ELF-1 (cell line): ENCODE measurements at places on chromosomes 2 and 18.

GRCh38 chr2:5510082-5510481 is 182.1 kb upstream of the SOX11 start:
- DNase-seq = no peak

DNA sequence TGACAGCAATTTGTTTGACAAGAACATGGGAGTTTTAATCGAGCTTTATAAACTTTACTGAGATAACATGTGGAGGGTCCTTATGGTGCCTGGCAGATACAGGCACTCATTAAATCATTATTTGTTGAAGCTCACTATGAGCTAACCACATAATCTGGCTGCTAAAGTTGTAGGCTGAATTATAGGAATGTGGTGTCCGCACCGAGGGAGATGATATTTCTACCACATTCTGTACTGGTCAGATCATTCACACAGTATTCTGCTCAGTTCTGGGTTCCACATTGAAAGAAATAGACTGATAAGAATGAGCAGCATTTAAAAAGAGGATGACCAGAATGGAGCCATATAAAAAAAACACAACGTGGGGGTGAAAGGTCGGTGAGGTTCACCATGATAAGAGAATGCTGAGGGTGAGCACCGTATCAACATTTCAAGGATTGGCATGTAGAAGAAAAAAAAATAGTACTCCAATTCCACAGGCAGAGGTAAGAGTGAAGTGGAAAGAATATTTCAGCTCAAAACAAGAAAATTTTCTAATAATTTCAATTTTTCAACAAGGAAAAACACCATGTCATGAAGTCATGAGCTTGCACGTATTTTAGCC is 54.4 kb downstream of the TMEFF2 start:
- DNase-seq = no peak

DNA sequence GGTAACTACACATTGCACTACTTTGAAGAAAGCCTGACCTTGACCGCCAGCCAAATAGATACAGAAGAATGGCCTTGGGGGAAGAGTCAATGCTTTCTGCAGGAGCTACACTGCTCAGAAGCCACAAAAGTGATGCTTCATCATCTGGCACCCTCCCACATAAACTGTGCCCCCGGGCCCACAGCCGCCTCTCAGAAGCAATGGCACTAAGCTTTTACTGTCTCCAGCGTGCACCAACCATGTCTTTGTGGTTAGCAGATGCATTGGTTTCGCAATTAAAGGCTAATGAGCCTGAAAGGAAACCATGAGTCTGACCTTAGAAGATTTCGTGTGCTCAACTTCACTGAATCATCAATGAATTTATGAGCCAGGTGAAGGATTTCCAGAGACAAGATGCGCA is 209.4 kb upstream of the TRIB2 start:
- no peak for DNase-seq

DNA sequence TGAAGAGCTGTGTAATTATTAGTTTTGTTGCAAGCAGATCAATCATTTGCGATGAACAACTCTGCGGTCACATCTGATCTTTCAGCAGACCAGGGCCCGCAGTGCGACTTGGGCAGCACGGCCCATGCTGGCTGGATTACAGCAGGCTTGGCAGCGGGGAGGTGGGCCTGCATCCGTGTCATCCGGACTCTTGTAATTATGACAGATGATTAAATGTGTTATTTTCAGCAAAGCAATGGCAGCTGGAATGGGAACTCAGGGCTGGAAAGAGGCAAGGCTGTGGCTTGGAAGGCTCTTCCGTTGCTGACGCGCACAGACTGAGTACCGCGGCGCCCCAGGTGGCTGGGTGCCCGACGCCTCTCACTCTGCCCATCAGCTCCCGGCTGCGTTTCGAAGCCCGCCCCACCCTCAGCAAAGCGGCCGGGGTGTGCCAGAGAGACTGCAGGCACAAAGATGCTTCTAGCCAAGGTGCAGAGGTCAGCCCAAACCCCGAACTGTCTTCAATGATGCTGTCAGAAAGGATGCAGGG is 397.4 kb upstream of the SALL3 start:
- no peak for DNase-seq

- no peak for DNase-seq
Observed at GRCh38 chr18:45024357-45025088, 343.8 kb downstream of the SETBP1 start.
